ENCODE measurements at places on chromosomes 1 and 21.

DNA sequence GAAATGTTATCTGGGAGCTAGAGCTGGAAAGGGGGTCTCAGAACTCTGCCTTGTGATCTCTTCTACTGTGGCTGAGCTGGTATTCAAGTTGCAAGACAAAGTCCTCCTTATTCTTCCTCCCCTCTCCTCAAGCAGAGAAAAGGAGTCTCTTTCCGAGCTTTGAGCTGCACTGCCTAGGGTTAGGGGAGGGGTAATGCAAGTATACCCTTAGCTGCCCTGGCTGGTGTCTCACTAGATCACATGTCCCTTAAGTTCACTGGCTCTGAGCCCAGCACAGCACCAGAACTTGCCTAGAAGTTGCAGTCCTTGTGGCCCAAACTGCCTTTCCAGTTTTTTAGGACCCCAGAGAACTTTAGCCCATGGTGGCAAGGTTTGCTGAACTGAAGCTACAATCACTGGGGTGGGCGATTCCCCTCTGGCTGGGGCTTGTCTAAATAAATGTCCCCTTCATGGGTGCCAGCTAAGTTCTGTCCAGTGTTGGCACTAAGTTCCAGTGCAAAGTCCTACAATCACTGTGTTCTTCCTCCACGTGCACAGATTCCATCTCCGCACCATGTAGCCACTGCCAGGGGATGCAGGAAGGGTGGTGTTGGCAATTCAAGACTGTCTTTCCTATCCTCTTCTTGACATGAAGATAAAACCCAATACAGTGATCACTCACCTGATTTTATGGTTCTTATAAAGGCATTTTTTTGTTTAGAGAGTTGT lies 22.7 kb upstream of the CHIA start:
- no peak for ATAC-seq

GRCh38 chr1:66452982-66453381 lies 81.0 kb upstream of the SGIP1 start:
- ATAC-seq, result no peak

GRCh38 chr21:45350206-45350854 lies 54.6 kb upstream of the COL18A1 start:
- no peak for ATAC-seq

DNA sequence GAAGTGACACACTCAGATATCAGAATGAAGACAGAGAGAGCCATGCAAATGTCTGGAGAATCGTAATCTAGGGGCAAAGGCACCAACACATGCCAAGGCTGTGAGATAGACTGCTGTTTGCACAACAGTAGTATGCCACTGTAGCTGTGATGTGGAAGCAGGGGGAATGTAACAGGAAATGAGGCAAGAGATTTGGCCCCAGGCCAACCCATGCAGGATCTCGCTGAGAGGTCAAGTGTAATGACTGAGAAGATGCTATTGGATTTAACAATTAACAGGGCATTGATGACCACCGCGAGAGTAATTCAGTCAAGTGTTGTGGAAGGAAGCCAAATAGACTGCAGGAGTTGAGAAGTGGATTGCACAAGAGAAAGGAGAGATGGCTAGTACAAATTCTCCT lies 107.3 kb upstream of the ST6GALNAC5 start:
- no peak for ATAC-seq

- no peak for ATAC-seq
Measured at GRCh38 chr1:202568826-202569225, 141.4 kb downstream of the SYT2 start.

DNA sequence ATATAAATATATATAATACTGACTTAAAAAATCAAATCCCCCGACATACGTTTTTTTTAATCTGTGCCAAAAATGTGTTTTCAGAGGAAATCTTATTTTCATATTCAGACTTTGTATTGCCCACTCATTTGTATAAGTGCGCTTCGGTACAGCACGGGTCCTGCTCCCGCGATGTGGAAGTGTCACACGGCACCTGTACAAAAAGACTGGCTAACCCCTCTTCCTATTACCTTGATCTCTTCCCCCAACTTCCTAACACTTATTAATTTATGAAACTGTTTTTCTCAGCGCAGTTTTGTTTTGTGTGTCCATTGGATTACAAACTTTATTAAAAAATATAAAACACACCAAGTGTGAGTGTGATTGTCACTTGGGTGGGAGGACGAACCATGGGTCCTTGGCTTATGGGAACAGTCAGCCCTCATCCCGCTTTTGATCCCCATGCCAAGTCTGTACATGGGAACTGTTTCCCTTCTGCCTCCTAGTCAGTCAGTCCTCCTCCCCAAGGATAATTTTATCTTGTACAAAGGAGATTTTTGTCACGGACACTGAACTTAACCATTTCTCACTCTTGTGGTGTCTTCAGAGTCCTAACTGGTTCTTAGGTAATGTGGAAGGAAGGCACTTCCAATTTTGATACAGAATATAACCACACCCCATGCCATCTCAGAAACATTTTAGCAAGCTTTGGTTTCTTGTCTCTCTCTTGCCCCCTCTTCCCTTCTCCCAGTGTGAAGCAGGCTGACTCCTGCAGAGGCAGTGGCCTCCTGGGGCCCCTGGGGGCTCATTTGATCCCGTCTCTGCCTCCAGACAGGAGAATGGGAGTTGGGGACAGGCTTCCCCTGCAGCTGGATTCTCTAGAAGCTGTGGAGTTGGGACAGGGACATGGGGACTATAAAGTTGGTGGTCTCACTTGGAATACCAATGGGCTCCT lies 35.5 kb downstream of the ZBTB17 start:
- no peak for ATAC-seq

DNA sequence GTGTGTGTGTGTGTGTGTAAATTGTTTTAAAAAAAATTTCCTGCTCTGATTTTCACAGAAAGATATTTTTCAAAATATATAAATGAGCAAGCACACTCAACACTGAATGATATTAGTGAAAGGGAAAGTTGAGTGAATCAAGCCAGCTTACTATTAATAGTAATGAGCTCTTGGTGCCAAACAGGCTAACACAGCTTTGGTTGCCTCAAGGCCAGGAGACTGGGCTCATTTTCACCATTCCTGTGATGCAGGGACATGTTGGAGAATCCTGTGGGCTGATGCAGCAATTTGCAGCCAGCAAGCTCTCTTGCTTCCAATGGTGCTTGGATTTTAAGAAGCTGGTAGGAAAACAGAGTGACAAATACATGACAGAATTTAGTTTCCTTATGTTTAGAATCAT lies 30.2 kb downstream of the PLA2G4A start:
- ATAC-seq, result no peak

GRCh38 chr1:169708647-169709046 lies 2.8 kb downstream of the SELL start:
- ATAC-seq, result peak; percentile 46

DNA sequence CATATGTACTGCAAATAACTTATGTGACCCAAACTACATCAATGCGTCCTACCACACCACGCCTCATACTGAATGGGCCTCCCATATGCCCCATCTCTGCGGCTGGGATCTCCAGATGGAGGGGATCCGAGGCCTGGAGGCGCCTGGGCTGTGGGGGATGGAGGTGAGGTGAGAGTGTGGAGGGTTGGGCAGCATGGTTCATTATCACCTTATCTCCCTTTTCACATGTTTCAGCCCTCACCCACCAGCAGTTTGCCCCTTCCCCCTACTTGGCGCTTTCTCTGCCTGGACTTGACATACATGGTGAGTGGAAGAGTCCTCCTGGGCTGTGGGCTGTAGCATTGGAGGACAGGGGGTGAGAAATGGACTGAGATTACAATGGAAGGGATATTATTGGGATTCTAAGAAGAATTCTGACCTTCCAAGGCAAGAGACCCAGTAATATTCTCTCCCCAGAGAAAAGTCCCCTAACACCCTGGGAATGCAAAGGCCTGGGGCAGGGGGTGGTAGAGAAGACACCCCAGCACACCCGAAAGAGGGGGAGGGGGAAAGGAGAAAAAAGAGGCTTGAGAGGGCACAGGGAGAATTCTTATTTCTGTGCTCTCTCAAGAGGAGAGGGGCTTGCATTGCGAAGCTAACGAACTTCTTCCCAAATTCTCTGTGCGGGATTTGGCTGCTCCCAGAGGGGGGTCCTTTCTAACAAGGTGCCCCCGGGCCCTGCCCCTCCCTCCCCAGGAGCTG lies 61.4 kb downstream of the MEF2D start:
- peak; percentile 36 for ATAC-seq

- no peak for ATAC-seq
Measured at GRCh38 chr1:232177438-232177837, 452.5 kb downstream of the SIPA1L2 start.

DNA sequence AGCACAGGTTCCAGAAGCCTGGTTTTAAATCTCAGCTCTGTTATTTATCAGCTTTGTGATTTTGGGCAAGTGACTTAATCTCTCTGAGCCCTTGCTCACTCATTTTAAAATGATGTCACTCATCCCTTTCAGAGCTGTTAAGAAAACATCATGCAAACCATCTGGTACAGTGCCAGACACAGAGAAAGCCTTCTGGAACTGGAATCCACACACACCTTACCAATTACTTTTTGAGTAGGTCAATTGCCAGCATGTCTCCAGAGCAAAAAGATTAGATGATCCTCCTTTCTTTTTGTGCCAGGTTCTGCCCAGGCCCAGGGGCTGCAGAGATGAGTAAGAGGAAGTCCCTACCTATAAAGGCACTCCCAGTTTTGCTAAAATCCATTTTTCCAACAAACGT lies 61.3 kb downstream of the ROR1 start:
- no peak for ATAC-seq

DNA sequence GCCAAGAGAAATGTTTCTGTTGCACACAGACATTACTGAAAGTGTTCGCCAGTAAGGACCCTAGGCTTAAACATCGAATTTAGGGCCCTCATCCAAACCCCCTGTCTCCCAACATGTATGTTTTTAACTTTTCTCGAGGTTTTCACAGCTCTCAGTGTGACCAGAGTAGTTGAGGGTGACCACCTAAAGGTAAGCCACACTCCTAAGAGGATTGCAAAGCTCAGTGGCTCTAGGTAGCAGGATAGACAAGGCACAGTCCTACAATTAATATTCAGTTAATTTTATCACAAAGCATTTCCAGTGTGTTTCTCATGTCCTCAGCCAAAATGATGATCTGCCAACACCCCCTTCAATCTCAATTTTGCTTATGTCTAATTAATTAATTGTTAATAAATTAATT lies 695 bp upstream of the ALG14 start:
- ATAC-seq, result no peak

- ATAC-seq, result no peak
Measured at GRCh38 chr1:28983091-28983490, 68.7 kb downstream of the EPB41 start.

DNA sequence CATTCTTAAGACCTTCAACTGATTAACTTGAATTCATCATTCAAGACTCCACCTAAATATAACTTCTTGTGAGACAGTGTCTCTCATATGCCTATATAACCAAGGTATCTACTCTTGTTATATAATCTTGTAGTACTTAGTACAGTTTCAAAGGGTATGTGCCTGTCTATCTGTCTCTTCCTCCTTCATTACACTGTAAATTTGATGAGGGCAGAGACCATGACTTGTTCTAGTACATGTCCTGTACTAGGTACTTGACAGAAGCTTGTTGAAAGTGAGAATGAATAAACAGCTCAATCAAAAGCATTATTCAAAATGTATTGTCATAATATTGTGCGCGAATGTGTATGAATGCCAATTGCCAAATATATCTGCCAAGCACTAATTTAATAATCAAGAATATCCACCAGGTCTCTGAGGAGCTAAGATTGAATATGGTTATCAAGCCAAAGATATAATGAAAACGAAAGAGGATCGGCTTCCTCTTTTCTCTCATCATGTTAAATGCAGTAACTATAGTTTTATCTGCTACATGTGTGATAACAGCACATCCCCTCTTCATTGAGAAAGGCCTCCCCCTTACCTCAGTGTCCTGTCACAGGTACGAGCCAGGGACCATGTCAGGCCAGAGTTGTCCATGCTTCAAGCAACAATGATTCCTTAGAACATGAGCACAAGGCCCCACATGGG lies 117.3 kb downstream of the UCHL5 start:
- ATAC-seq, result no peak

- ATAC-seq, result no peak
Measured at GRCh38 chr1:231335663-231336602, 1.7 kb downstream of the EXOC8 start.

DNA sequence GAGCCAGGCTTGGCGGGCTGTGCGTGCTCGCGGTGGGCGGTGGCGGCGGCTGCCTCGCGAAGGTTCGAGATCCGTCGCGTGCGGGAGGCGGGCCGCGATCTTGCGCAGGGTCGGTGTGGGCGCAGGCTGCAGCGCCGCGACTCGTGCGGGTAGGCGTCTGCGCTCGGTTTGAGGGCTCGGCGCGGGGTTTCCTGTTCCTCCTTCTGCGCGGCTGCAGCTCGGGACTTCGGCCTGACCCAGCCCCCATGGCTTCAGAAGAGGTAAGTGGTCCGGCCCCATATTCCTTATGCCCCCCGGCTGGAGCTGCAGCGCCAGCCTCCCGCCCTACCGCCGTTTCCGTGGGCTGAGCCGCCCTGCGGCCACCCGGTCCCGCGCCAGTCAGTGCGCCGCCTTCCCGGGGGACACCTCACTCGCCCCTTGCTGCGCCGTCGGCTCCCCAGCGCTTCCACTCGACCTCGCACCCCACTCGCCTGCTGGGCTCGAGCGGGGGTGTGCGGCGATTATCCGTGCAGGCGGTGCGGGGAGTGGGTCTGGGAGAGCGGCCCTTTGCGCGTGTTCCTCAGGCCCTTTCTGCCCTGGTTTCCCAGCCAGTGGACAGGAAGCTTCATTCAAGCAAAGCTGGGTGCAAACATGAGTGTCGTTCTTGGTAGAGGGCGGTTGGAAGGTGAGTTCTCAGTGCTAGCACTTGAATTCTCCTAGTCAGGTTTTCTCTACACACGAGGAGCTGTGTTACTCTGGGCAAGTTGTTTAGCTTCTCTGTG lies at the start of gene CACYBP:
TSS of gene CACYBP (plus strand) at position 12 of the 761 bp plus-strand sequence. CDS start at position 246, 234 bp downstream.
- peak; percentile 2 for ATAC-seq

DNA sequence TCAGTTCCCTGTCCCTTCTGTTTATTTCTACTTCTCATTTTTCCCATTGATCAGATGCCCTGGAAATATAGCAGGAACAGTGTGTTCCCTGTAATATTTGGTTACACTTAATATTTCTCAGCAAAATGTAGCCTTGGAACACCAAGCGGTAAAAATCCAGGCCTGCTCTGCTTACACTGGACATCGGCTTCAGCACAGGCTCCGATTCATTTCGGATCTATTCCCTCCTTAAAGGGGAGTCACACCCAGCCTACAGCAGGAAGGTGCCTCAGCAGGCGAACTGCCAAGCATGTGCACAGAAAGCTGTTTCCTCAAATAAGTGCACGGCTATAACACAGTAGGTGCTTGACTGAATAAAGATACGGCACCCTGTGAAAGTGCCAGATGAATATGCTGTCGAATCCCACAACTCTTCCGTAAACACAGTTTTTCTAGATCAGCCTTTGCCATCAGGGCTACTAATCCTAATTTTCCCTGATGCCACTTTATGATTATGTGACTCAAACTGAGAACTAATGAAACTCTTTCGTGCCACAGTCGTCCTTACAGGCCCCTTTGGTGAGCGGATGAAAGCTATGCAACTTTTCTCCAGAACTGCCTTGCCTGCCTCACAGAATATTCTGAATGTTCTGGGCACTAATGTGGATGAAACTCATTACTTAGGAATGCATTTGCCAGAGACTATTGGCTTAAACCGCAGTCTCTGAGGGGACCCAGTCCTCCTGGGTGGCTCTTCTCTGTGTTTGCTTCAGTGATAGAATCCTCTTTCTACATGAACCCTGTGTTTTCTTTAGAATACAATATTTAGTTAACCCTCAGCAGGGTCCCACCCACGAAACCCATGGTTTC lies 275.5 kb upstream of the RUNX1 start:
- no peak for ATAC-seq

GRCh38 chr1:187696073-187696472 lies 867.3 kb downstream of the PLA2G4A start:
- no peak for ATAC-seq

- ATAC-seq, result no peak
Measured at GRCh38 chr21:39837861-39838359, 29.3 kb upstream of the PCP4 start.

GRCh38 chr1:104702731-104703130 lies 953.0 kb downstream of the AMY1C start:
- no peak for ATAC-seq

Measured in activated T-helper 17 cell treated with anti-CD3 and anti-CD28 coated beads, Interleukin-2, amount 50 U/mL, for 72 hours (primary cell).